ENCODE measurements at places on chromosomes 12 and 14.

GRCh38 chr14:75881994-75882393 lies 99.8 kb downstream of the TGFB3 start:
- no peak for DNase-seq

DNA sequence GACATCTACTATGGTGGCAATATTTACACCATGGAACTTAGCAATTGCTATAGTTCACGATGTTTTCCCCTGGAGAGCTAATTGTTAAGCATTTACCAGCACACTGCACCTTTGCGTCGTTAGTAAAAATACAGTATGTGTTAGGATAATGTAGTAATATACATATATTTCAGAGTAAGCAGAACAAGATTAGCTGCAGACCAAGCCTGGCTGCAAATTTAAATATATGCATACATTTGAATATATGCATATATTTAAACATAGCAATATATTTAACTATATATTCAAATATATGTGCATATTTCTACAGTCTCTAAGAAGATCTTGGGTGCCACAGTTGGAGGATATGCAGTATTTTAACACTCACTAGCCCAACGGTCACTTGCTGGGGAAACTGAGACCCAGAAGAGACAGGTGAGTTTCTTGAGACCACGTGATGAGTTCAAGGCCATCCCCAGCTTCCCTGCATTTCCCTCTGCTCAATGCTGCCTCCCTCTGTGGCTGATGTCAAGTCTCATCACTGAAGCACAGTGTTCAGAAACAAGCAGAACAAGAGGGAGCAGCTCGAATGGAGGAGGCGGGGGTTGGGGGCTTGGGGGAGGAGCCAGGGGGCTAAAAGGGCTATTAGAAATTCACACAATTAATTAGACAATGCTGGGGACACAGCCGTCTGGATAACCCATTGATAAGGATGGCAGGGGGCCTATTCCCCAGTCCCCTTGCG lies 708.0 kb downstream of the MED13L start:
- DNase-seq = no peak

- DNase-seq = no peak
Measured at GRCh38 chr12:89882792-89883191, 174.2 kb upstream of the ATP2B1 start.

DNA sequence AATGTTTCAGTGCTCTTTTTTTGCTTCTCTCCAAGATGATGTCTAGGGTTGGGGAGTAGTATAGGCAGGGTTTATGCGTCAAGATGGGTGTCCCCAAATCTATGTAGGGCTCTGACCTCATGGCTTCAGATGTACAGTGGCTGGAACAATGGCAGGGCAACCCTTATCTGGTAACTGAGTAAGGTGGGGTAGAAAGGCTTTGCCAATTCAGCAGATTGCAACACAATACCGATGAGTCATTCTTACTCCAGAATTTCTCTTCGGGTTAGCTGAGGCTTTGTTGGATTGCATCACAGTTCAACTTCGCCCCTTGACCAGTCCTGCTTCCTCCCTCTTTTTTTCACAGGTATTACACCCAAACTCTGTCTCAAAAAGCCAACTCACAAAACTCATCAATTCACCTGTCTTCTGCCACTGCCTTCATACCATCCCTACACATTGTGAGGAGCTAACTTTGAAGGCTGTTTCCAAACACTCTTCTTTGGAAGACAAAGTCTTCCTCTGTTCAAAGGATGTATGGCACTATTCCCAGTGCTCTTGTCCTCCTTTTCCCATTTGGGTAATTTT lies 190.2 kb upstream of the CNOT2 start:
- peak; percentile 50 for DNase-seq

DNA sequence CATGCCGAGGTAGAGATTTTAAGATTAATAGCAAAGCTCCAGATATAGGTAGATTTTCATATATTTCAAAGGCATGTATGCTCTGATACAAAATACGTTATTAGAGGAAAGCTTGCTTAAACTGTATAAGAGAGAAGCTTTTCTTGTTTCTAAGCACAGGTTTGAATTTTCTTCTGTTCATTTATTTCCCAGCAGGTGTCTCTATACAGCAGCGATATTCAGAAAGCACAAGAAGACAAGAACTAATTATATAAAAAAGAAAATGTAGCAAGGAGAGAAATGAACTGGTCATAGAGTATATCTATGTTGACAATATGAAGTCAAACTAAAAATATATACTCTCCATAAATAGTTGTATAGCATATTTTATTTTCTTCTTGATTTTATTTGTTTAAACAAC lies 307.4 kb upstream of the NOVA1 start:
- no peak for DNase-seq

DNA sequence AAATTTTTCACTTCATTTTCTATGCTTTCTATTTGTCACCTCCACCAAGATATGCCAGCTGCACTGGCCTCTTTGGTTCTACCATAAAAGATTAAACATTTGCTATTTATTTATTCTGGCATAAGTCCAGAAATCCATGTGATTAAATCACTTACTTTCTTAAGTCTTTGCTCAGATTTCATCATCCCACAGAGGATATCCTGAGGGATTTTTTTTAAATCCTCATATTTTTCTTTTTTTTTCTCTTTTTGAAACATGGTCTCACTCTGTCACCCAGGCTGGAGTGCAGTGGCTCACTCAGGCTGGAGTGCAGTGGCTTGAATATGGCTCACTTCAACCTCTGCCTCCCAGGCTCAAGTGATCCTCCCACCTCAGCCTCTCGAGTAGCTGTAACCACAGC lies 645.4 kb upstream of the ATXN7L3B start:
- no peak for DNase-seq

DNA sequence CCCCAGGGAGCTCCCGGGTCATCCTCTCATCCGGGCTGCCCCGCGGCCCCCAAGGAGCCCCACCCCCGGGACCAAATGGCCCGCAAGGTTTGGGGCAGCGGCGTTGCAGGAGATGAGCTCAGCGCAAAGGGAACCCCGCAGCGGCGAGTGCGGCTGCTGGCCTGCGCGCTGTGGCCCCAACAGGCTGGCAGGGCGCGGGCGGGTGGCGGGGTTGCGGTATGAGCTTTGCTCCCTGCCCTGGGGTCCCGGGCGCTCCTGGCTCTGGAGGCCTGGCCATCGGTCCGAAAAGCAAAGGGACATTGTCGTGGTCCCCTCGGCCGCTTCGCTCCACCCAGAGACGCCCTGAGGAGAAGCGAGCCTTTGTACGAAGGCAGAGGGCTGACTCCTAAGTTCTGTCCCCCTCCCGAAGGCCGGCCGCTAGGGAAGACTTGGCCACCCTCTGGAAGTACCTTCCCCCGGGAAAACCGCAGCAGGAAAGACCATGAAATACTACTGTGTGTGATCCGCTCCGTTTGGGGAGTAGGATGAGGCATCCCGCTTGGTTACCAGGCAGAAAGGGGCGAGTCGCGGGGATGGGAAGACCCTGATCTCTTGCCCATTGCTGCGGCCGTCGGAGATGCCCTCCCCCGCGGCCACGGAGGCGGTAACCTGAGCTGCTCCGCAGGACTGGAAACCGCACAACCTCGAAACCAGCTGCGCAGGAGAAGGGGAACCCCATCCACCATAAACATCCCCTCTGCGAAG lies 620 bp upstream of the NID2 start:
- peak; percentile 70 for DNase-seq

GRCh38 chr12:852864-853263 lies 96.6 kb downstream of the RAD52 start:
- DNase-seq = no peak

GRCh38 chr12:13183620-13184019 lies 12.9 kb upstream of the EMP1 start:
- DNase-seq = no peak

GRCh38 chr12:45224311-45224710 lies 8.4 kb downstream of the ANO6 start:
- no peak for DNase-seq

- DNase-seq = no peak
Measured at GRCh38 chr12:52540531-52540930, 12.4 kb downstream of the KRT71 start.

DNA sequence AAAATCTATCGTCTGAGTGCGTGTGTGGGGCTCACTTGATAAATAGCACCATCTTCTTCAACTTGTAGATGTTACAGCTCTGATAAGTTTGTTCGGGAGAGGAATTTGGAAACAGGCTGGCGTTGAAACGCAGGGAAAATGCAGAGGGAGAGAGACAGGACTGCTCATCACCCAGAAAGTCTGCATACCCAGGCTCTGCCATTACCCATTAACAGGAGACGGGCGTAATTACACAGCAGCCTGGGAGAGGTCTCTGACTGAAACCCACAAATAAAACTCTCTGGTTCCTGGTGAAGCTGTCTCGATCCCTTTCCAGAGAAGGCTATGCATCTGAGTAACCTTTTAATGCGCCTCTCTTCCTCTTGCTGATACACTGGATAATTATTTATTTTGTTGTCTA lies 547.3 kb downstream of the BCL11B start:
- DNase-seq = no peak

GRCh38 chr12:110171186-110171538 lies 47.0 kb downstream of the IFT81 start:
- DNase-seq = peak; percentile 71

GRCh38 chr12:2389079-2389790 lies 336.4 kb downstream of the CACNA1C start:
- DNase-seq = no peak

DNA sequence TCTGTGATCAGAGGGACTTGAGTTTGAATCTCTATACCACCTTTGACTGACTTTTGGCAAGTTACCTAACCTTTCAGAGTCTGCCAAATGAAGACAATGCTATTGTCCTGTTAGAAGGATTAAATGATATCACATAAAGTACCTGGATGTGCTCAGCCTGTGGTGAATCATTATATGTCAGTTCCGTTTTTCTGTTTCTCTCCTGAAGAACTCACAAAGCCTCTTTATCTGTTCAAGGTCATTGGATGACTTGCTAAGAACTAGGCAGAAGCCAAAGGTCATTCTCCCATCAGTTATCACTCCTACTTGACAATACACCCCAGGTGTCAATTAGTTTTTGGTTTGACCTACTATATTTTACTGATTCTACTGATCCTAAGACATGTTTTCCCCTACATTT lies 174.6 kb downstream of the CACNA1C start:
- DNase-seq = no peak

- DNase-seq = peak; percentile 42
Measured at GRCh38 chr12:50101663-50102062, 2.1 kb upstream of the GPD1 start.

DNA sequence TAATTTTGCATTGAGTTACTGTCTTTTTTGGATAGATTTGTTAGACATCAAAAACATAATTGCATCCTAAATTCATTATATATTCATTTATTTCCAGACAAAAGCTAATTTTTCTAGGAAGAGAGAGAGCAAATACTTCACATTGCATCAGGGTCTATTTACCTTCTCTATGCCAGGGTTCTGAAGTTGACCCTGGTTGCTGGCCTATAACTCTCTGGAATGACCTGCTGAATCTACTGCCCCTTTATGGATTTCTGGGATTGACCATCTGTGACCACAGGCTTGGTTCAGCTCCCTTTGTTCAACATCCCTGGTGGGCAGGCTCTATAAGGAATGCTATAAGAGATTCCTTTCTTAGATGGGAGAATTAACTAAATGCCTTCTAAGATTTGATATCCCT lies 414.8 kb upstream of the STXBP6 start:
- DNase-seq = no peak

- DNase-seq = no peak
Measured at GRCh38 chr14:29706700-29707099, 220.9 kb downstream of the PRKD1 start.

DNA sequence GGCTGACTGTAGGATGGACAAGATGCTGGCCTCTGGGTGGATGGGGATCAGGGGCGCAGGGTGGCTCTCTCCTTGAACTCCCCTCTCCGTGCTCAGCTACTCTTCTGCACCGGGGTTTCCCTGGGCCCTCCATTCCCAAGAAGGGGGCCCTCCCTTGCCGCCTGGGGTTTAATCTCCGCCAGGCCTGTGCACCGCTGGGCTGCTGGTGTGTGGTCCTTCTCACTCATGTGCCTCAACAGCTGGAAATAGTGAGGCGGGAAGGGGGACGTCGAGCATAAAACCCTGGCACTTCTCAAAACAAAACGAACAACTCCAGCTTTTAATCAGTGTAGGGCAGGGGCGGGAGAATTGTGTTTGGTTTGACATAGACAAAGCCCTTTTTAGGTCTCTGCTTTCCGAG lies 19.0 kb upstream of the SMOC1 start:
- no peak for DNase-seq

- DNase-seq = no peak
Measured at GRCh38 chr14:95341564-95341963, 21.9 kb upstream of the CLMN start.

GRCh38 chr12:45794422-45794821 lies 64.9 kb downstream of the ARID2 start:
- peak; percentile 15 for DNase-seq

GRCh38 chr12:105288311-105288996 lies 42.0 kb upstream of the C12orf75 start:
- DNase-seq = no peak

DNA sequence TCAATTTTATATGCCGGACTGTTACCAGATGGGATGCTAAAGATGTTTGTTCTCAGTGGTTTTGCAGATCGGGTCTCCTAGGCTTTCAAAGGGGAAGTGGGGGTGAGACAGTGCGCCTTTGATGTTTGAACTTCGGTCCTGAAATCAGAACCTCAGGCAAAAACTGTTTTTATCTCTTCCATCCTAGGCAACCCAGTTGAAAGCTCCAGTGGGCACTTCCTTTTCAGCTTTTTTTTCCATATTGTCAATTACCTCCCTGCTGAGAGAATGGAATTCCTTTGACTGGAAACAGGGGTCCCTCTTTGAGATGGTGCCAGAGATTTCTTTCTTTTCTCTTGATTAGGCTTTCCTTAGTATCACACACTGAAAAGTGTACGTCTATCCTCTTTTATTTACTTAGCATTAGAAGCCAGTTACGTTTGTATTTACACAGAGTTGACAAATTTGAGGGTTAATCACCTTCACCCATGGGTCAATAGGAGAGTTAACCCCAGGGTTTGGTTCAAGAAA lies 40.0 kb downstream of the NUAK1 start:
- DNase-seq = no peak

DNA sequence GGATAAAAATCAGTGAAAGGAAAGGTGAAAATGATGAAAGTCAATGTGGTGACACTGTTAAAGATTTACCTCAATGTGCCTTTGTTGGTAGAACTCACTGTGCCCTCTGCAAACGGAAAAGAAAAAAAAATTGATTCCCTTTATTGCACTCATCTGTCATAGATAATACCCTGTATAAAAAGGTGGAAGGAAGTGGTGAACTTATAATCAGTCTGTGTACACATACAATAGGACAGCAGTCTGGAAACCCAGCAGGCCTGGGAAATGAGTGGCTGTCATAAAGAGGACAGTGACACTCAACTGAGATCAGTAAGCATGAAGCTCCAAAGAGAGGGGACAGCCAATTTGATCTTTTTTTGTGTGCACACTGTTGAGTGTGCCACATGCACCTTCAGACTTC lies 364.7 kb downstream of the NOVA1 start:
- DNase-seq = no peak

GRCh38 chr14:83085136-83085535 lies 1551.5 kb upstream of the SEL1L start:
- DNase-seq = no peak

- DNase-seq = no peak
Measured at GRCh38 chr14:42014301-42014700, 407.6 kb downstream of the LRFN5 start.

GRCh38 chr12:104930388-104931326 lies 27.4 kb downstream of the SLC41A2 start:
- DNase-seq = no peak
